ENCODE measurements at places on chromosomes 12 and 14.

GRCh38 chr12:116926283-116927243 lies 15.8 kb downstream of the FBXW8 start:
- DNase-seq, result no peak

DNA sequence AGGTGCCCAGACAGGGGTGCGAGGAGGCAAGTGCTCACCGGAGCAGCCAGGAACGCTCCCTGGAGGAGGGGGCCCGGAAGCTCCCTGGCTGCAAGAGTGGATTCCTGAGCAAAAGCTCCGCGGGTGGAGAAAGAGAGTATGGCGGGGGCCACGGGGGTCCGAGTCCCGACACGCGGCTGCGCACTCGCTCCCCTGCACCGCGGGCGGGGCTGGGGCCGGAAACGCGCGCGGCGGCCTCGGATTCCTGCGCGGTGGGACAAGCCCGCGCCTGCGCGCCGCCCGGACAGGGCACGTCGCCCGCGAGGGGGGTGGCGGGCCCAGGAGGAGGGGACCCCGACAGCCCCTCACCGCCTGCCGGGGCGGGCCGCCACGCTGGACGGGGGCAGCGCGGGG lies 27.8 kb upstream of the GPR132 start:
- DNase-seq, result peak; percentile 26

DNA sequence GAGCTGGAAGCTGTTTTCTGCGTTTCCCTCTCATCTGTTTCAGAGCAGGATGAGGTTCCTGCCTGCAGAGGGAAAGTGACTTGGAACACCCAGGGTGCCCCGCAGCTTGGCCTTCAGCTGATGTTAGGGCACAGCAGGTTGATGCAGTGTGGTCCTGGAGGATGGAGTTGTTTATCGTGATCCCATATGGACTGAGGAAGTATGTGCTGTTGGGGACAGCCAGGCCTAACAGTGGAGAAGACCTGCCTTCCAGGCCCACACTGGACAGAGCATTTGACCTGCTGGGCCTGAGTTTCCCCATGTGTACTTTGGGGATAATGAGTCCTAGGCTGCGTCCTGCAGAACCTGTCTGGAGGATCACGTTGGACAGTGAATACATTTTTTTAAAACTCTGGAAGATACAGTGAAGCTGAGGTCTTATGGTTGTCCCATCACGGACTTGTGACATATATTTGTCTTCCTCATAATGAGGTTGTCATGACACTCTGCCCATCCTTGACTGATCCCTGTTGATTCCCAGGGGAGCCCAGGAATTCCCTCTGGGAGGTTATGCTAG lies 12.8 kb downstream of the SERPINA1 start:
- no peak for DNase-seq

GRCh38 chr12:8018666-8019581 lies 13.6 kb upstream of the FOXJ2 start:
- no peak for DNase-seq

GRCh38 chr12:7666595-7666994 lies 887 bp upstream of the APOBEC1 start:
- DNase-seq, result no peak

- DNase-seq, result peak; percentile 65
Measured at GRCh38 chr14:96592591-96593386, 90.6 kb downstream of the PAPOLA start.

- no peak for DNase-seq
Measured at GRCh38 chr14:91375720-91376452, 41.7 kb downstream of the CCDC88C start.

DNA sequence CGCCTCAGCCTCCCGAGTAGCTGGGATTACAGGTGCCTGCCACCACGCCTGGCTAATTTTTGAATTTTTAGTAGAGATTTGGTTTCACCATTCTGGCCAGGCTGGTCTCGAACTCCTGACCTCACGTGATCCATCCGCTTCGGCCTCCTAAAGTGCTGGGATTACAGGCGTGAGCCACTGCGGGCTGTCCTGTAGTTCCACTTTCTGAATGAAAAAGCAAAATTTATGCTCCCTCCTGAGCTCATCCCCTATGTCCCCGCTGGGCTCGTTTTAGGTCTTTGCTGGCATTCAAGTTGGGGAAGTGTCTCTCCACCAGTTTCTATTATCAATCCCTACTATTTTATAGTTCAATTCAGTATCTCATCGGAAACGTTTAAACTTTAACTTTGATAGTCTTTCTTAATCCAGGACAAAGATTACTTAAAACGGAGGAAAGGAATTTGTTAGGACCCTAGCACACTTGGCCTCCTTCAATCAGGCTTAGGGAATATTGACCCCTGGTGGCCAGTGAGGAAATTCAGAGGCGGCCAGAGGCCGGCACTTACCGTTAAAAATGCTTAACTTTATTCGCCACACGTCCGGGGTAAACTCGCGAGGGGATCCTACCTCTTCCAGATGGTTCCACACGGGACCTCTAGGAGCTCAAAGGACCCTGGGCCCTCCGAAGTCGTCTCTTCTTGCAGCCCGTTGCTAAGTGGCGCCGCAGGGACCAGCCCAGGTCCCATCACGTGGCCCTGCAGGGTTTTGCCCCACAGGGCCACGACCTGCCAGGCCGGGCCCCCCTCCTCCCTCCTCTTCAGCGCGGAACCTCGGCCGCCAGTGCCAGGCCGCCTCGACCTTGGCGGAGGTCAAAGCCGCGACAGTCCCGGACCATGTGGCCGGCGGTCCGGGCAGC lies 11.4 kb upstream of the DNAL1 start:
- DNase-seq, result peak; percentile 81

- no peak for DNase-seq
Measured at GRCh38 chr12:11805680-11806079, 156.2 kb downstream of the ETV6 start.

GRCh38 chr12:21265932-21266331 lies 68.8 kb downstream of the SLCO1A2 start:
- DNase-seq, result peak; percentile 5

GRCh38 chr12:51777457-51777856 lies 71.1 kb downstream of the FIGNL2 start:
- DNase-seq, result no peak

GRCh38 chr14:102182936-102183619 lies 43.4 kb downstream of the WDR20 start:
- no peak for DNase-seq

DNA sequence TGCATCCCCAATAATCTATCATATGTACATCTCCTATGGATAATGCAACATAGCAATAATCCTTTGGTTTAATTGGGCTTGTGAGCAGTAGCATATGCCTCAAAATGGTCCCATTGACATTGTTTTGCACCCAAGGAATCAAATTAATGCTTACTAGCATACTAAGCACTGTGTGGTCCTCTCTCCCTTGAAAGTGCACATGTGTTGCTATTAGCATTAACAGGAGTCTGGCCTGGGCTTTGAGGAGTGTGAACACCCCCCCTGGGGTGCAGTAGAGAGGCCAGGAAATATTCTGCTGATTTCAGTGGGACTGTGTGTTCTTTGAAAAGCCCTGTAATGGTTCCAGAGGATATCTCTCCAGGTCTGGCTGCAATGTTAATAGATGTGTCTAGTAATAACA lies 1148.4 kb downstream of the VRK1 start:
- no peak for DNase-seq

DNA sequence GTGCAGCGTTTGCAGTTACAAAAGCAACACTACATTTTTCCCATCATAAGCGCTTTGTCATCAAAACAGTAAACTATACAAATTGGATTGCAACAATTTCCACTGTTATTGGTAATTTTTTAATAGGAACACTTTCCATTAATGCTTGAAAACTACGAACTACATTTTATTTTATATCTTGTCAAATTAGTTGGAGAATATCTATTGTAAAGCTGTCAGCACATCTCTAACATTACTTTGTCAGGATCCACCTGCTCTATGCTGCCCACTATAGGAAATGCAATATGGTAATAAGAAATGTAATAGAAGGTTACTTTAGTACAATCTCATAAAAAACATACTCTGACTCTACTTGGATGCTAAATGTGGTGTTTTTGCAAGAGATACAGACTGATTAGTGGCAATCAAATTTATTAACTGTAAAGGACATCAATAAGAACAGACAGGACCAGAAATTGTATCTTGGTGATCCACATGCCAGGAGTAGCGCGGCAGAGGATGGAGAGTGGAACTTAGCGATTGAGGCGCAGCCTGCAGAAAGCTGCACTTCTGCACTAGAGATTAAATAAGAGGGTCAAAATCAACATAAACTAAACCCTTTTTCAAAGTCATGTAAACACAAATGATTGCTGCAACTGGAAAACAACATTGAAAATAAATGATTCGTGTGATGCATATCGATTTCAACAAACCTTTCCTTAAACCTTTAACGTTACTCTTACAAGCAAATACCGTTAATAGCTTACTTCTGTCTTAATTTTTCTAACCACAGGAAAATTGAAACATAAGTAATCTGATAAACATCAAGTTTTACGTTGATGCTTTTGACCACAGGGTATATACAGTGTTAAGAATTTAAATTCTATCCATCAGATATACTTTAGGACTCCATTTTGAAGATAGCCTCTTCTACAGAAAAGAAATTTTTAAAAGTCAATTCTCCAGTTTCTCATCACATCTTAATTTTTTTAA lies 3.6 kb upstream of the ARID2 start:
- DNase-seq, result peak; percentile 36

DNA sequence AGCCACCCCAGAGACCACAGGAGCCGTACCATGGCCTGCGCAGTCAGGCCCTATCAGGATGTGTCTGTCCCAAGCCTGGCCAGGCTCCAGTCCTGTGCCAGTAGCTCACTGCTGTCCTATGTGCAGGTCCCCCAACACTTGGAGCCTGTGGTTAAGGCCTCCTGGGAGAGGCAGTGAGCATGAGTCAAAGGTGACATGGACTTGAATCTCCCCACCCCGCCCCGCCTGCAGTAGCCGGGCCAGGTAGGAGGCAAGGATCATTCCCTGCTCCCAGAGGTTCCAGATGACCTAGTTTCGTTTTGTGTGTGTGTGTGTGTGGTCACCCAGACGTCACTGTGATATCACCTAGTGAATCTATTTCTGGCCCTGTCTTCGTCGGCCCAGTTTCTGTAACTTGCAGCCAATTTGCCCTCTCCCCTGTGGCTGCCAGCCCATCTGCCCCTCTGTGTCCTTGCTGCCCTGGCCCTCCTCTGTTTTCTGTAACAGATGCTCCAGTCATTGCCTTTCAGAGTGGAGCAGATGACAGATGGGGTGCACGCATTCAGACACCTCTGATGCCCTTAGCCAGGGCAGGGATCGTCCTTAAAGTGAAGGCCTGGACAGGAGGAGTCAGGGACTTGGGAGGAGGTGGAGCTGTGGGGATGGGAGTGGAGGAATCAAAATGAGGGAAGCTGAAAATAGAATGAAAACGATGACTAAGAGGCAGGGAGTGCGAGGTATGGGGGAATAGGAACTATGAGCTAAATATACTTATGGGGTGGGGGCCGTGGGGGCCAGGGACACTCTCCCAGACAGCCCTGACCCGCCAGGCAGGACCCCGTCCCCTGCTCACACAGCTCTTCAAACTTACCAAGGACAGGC lies 37.4 kb downstream of the SLC6A12 start:
- peak; percentile 26 for DNase-seq

- no peak for DNase-seq
Measured at GRCh38 chr14:90521084-90521929, 124.5 kb downstream of the CALM1 start.

DNA sequence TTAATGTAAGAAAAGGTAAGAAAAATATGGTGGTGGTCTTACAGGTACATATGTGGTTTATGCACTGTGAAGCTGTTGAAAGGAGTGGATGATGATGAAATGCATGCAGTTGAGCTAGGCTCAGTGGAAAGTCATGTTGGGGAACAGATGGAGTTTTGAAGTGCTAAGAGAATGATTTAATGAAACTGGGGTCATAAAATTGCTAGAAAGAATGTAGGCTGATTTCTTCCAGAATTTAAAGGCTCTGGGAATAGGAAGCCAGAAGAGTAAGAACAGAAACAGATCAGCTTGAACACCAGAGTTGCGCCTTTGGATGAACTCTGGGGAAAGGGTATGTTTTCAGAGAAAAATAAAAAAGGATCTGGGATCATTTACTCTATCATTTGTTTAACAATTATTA lies 146.5 kb downstream of the MON2 start:
- no peak for DNase-seq

DNA sequence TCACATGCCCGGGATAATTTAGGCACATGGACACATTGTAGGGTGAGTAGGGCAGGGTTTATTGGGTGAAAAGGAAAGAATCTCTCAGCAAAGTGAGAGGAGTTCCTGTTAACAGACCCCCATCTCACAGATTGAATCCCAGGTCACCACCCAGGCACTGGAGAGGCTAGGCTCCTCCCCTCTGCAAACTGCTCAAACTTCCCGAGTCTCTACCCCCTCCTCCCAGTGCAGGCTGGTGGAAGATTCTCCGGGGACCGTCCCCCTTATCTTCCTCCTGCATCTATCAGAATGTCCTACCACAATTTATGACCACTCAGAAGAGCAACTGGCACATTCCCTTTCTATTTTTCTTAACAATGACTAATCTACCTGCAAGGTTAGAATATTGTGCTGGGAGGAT lies 126.0 kb downstream of the NTF3 start:
- DNase-seq, result no peak

Data from suppressor macrophage treated with lipopolysaccharide for 4 hours (primary cell).